T-helper 17 cell (primary cell): ENCODE measurements at places on chromosomes 3 and 15.

DNA sequence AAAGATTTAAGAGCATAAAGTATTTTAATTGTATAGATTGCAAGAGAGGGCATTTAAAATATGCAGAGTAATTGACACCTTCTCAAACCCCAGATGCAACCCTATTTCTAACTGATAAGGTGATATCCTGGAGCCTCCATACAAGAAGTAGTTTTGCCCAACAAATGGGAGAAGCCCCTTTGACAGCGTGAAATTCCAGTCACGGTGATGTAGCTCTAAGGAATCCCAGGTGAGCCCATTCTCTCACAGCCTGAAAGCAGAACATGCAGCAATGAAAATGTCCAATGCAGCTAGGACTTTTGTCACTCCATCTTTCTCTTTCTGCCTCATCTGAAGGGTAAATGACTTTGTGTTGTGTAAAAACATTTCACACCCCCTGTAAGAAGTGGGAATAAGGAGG, 96.4 kb downstream of the TMEM212 start:
- peaks cover 10% of the 10 kb centered on the region for H3K27me3 ChIP-seq
- no peaks in the 10 kb centered on the region for H3K36me3 ChIP-seq
- peaks cover 6% of the 10 kb centered on the region for H3K4me1 ChIP-seq
- no peak overlapping the region for H3K27ac ChIP-seq

GRCh38 chr3:156407617-156408225, 147.2 kb downstream of the SSR3 start:
- peaks cover 2% of the 10 kb centered on the region for H3K36me3 ChIP-seq
- H3K4me3 ChIP-seq: no peak overlapping the region
- H3K27me3 ChIP-seq: peaks cover 30% of the 10 kb centered on the region
- H3K27ac ChIP-seq: no peak overlapping the region
- DNase-seq: no peak
- no peaks in the 10 kb centered on the region for H3K4me1 ChIP-seq

DNA sequence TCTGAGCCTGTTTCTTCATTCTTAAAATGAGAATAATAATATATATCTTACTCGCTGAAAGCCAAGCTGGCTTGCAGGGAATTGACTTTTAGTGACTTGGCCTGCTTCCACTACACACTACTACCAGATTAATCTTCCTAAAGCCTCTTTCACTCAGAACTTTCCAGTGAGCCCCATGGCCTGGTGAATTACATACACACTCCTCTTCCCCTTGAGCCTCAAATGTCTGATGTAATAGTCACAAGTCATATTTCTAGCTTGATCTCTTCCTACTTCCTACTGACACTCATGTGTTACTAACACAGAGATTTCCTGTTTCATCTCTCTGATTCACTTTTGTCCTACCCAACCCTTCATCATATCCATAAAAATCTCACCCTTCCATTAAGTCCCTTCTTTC, 82.7 kb upstream of the SOX2 start:
- DNase-seq: no peak
- H3K36me3 ChIP-seq: no peaks in the 10 kb centered on the region
- no peak overlapping the region for H3K27ac ChIP-seq
- H3K4me3 ChIP-seq: no peak overlapping the region
- no peaks in the 10 kb centered on the region for H3K27me3 ChIP-seq

DNA sequence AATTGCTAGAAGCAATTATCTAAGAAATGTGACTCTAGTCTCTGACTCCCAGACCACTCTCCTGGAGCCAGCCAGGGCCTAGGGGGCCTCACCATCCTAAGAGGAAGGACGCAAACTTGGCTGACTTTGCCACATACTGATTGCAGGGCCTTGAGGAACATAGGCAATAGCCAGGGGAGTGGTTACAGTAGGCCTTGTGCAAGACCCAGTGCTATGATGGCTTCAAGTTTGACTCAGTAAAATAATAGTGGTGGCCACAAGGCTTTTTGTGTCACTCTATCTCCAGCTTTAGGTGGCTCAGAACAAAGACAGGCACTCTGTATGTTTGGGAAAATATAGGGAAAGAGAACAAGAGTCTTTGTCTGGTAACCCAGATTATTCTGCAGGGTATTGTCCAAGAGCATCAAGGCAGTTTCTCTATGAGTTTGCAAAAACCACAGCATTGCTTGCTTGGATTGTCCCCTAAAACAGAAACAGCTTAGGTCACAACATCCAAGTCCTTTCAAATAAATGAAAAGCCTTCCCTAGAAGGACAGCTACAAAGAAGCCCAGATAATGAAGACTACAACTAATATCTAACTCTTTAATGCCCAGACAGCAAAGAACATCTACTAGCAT, 631.5 kb downstream of the PYDC2 start:
- no peaks in the 10 kb centered on the region for H3K27me3 ChIP-seq
- no peak overlapping the region for H3K27ac ChIP-seq
- no peak for DNase-seq
- H3K36me3 ChIP-seq: no peaks in the 10 kb centered on the region
- H3K4me3 ChIP-seq: no peak overlapping the region

DNA sequence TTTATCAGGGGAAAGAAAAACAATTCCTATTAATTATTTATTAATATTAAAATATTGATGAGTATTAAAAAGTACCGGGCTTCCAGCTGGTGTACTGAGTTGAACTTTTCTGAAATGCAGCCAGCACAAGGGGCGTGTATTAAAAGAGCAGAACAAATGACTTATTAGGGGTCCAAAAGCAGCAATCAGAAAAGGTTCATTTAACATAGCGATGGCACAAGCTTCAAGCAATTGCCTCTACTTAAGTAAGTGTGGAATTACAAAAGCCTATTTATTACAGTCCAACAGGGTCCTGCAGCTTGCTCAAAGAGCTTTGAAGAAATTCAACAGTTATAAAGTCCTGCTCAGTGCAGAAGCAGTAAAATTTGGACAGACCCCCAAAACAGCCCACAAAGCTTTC, 285.6 kb downstream of the EPHA3 start:
- no peaks in the 10 kb centered on the region for H3K4me1 ChIP-seq
- no peaks in the 10 kb centered on the region for H3K36me3 ChIP-seq
- no peak for DNase-seq
- H3K27ac ChIP-seq: no peak overlapping the region
- no peak overlapping the region for H3K4me3 ChIP-seq
- no peaks in the 10 kb centered on the region for H3K27me3 ChIP-seq

GRCh38 chr3:112477891-112478290, 21.4 kb downstream of the BTLA start:
- H3K36me3 ChIP-seq: peaks cover 4% of the 10 kb centered on the region
- H3K4me1 ChIP-seq: peaks cover 44% of the 10 kb centered on the region
- no peak for DNase-seq
- peak overlapping the region; percentile 0 for H3K27ac ChIP-seq
- H3K27me3 ChIP-seq: no peaks in the 10 kb centered on the region

DNA sequence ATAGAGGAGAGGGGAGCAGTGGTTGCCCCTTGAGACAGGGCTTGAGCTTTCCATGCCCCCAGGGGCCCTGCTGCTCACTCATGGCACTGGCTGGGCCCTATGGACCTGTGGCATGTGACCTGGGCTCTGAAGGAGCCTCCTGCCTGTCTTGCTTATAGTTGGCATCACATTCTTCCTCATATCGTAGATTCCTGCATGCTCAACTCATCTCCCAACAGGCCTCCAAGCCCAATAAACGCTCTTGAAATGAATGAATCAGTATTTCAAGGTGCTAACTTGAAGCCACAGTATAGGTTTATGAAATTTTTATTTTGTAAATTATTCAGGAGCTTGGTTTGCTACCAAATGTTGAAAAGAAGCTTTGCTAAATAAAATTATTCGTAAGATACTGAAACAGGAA, 93.3 kb upstream of the SLC7A14 start:
- H3K27ac ChIP-seq: no peak overlapping the region
- DNase-seq: no peak
- H3K27me3 ChIP-seq: no peaks in the 10 kb centered on the region
- H3K4me3 ChIP-seq: no peak overlapping the region
- no peaks in the 10 kb centered on the region for H3K4me1 ChIP-seq
- H3K36me3 ChIP-seq: no peaks in the 10 kb centered on the region

DNA sequence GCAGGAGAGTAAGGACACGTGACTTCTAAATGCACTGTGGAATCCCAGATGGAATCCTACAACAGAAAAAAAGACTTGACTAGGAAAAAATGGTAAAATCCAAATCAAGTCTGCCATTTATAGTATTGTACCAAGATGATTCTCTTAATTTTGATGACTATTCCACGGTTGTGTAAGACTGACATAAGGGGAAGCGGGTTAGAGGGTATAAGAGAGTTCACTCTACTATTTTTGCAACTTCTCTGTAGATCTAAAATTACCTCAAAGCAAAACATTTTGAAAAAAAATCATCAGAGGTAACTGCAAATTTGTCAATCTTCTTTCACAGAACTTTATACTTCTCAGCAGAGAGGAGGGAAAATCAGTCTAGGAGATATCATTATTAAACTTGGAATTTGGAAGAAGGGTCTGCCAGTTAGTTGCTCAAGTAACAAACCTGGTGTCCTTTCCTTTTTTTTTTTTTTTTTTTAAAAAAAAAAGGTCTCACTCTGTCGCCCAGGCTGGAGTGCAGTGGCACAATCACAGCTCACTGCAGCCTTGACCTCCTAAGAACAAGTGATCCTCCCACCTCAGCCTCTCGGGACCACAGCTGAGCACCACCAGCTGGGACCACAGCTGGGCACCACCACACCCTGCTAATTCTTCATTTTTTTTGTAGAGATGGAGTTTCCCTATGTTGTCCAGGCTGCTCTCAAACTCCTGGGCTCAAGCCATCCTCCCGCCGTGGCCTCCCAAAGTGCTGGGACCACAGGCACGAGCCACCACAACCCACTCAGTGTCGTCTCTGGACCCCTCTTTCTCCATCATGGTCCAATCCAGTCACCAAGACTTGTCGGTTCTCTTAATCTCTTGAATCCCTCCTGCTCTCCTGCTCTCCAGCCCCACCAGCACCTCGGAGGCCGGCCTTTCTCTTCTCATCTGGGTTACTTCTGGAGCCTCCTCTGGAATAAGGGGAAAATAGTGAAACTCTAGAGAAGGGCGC, 14.9 kb upstream of the HES1 start:
- H3K36me3 ChIP-seq: peaks cover 4% of the 10 kb centered on the region
- peaks cover 2% of the 10 kb centered on the region for H3K4me1 ChIP-seq
- H3K4me3 ChIP-seq: no peak overlapping the region
- no peak overlapping the region for H3K27ac ChIP-seq

DNA sequence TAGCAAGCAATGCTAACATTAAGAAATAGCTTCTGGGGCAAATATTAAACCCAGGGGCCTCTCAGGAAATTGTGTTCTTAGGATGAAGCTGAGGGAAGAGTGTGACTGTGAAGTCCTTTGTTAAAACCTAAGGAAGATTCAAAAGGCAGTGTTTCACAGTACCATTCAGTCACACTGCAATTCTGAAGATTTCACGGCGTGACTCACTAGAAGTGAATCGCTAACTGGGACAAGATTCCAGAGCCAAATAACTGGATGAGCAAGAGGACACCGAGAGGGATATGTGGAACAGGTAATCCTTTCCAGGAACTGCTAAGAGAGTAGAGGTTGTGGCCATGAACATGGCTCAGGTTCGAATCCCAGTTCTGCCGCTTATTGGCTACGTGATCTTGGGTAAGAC, 61.8 kb upstream of the SMAD3 start:
- peaks cover 4% of the 10 kb centered on the region for H3K4me1 ChIP-seq
- H3K27me3 ChIP-seq: peaks cover 4% of the 10 kb centered on the region
- H3K4me3 ChIP-seq: no peak overlapping the region

- no peaks in the 10 kb centered on the region for H3K4me1 ChIP-seq
- no peak overlapping the region for H3K27ac ChIP-seq
- no peak for DNase-seq
- no peaks in the 10 kb centered on the region for H3K36me3 ChIP-seq
- H3K4me3 ChIP-seq: no peak overlapping the region
- peaks cover 11% of the 10 kb centered on the region for H3K27me3 ChIP-seq
These were observed 161.8 kb upstream of the BFSP2 start for GRCh38 chr3:133238015-133238414.

GRCh38 chr15:25381579-25381978, 57.2 kb downstream of the UBE3A start:
- DNase-seq: no peak
- no peak overlapping the region for H3K27ac ChIP-seq
- H3K4me1 ChIP-seq: peaks cover 16% of the 10 kb centered on the region
- H3K4me3 ChIP-seq: no peak overlapping the region
- H3K27me3 ChIP-seq: no peaks in the 10 kb centered on the region

- H3K4me1 ChIP-seq: peaks cover 2% of the 10 kb centered on the region
- H3K27me3 ChIP-seq: peaks cover 42% of the 10 kb centered on the region
- H3K27ac ChIP-seq: no peak overlapping the region
- H3K4me3 ChIP-seq: no peak overlapping the region
These were observed 27.1 kb upstream of the MAGEF1 start for GRCh38 chr3:184738982-184739381.

GRCh38 chr3:93911206-93911605, 62.5 kb downstream of the PROS1 start:
- H3K36me3 ChIP-seq: no peaks in the 10 kb centered on the region
- H3K27me3 ChIP-seq: no peaks in the 10 kb centered on the region
- DNase-seq: no peak
- no peak overlapping the region for H3K27ac ChIP-seq
- H3K4me3 ChIP-seq: no peak overlapping the region
- H3K4me1 ChIP-seq: no peaks in the 10 kb centered on the region
